ENCODE measurements at places on chromosomes 7 and 10.

GRCh38 chr10:43671659-43672531 lies 23.2 kb upstream of the ZNF32 start:
- DNase-seq, result peak; percentile 75

DNA sequence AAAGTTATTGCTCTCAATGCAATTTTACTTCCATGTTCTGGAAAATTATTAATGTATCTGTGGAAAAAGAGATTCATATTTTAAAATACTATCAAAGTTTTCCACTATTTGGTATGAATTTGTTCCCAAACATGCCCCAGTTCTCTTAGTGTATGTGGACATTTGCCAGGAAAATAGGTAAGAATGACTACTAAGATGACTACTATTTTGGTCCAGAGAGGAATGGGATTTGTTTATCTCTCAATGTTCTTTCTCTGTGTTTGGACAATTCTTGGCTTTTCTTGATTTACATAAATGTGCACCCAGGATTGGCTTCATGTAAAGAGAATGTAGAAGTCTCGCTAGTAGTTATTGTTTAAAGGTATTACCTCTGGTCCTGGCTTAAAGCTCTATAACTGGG lies 60.3 kb upstream of the POT1 start:
- no peak for DNase-seq

DNA sequence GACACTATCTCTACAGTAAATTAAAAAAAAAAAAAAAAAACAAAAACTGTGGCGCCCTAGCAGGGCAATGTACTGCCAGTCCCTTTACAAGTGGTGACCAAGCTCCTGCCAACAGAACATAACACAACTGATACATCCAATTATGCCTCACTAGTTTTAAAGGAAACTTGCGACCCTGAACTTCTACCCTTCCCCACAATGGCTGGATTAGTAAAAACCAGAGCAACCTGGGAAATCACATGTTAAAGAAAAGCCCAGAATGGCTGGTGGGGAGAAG lies 16.5 kb downstream of the ATE1 start:
- no peak for DNase-seq

DNA sequence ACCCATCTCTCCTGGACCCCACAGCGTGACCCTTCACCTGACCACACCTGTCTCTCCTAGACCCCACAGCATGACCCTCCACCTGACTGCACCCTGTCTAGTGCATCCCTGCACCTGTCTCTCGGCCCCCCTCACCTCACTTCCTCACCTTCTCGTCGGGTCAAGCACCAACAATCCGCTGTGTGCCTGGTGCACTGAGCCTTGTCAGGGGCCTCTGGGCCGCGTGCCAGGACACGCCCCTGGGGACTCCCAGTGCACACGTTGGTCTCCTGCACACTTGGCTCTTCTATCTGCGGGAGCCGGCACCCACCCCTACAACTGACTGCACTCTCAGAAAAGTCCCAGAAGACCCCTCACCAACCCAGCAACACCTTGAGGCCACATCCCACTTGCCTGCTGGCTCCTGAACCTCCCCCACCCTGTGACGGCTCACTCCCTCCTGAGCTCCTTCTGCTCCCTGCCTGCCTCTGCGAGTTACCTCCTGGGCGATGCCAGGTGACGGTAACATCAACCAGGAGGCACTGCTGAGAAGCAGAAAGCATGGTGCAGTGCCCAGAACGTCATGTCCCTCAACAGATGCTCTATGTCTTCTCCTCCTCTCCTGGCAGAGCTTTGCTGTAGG lies 147.6 kb downstream of the DIP2C start:
- no peak for DNase-seq

DNA sequence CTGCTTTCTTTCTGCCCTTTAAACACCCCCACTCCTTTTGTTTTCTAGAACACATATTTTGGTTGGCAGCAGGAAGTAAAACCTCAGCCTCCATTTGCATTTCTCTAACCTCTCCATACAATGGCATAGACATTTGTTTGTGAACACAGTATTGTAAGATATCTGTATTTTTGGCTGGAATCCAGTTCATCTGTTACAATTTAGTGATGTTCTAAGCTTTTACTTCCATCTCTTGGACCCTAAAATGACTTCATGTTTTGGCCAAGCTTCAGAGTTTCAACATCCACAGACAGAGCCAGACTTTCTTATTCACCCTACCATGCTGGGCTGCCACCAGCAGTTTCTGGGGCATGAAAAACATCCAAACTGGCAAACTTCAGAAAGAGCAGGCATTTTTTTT lies 21.1 kb upstream of the AUTS2 start:
- no peak for DNase-seq

GRCh38 chr7:41046776-41047175 lies 656.1 kb downstream of the INHBA start:
- DNase-seq, result no peak

DNA sequence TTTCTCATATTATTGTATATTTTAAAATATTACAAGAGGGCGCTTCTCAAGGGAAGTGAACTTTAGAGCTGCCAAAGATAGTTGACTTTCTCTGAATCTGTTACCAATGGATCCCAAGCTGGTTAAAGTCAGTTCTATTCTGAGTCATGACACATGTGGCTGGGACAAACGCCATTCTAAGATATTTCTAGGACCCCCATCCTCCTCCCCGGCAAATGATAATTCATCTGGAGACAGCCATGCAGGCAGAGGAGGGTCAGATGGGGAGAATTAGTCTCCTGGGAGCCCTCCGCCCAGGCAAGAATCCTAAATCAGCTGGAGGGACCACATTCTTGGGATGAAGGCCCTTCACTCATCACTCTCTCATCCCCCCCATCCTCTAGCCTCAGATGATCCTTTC lies 187.7 kb downstream of the GFRA1 start:
- no peak for DNase-seq

GRCh38 chr7:97104719-97105238 lies 12.7 kb upstream of the SDHAF3 start:
- peak; percentile 73 for DNase-seq

- no peak for DNase-seq
These were observed 103.7 kb upstream of the FZD8 start for GRCh38 chr10:35745617-35746403.

GRCh38 chr7:17320102-17320497 lies 21.6 kb downstream of the AHR start:
- no peak for DNase-seq

GRCh38 chr7:55574051-55574717 lies 1.9 kb upstream of the VOPP1 start:
- no peak for DNase-seq

- DNase-seq, result no peak
These were observed 32.4 kb upstream of the GRB10 start for GRCh38 chr7:50815138-50815537.

DNA sequence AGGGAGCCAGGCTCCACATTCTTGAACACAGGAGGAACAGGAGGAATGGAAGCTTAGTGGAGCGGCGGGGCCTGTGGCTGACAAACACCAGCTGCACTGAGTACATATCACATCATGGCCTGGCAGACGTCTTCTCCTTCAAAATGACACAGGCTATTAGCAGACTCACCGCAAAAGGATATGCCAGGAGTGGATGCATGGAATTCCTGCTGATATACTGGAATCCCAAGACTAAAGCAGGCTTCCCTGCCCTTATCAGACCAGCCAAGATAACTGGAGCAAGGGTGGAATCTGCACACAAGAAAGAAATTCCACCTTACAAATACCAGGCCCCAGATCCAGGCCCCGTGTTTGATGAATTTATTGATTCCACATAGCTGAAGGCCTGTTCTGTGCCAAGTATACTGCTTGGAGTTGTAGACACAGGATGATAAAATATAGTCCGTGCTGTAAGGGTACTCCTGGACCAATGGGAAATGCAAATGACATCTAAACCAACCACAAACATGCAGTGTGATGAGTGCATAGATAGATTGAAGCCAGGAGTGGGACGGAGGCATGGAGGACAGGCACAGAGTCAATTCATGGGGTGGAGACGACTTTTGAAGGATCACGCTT lies 480.5 kb upstream of the ZMIZ1 start:
- DNase-seq, result no peak

DNA sequence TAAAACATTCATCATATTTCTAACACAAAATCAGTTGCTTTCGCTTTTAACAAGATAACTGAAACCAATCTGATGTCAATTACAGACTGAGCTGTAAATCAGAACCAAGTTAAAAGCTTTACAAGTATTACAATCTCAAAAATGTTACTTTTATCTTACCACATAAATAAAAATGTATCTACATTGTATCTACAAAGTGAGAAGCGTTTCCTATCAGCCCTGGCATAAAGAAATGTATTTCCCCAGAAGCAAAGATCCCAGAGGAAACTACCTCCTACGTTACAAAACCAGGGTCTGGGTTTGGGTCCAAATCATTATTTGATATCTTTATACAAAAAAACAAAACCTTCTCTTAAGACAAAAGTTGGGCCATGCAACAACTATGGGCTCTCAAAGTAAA lies 2.6 kb downstream of the SMURF1 start:
- DNase-seq, result no peak

DNA sequence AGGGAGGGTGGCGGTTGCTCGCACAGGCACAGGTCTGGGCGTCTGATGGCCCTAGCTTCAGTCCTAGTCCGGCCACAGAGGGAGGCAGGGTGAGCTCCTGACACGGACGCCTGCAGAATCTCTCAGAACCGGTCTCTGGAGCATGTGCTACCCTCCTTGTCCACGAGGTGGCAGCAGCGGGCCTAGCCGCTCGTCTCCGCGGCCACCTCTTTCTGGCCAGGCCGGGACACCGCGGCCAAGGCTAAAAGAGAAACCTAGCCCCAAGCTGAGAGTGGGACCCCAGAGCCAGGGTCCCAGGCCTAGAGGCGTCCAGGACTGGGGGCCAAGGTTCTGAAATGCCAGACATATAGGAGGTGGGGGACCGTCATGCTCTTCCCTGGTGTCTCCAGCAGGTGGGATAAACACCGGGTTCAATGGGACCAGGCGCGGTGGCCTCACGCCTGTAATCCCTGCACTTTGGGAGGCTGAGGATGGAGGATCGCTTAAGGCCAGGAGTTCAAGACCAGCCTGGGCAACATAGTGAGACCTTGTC lies 3.2 kb upstream of the LAT2 start:
- peak; percentile 78 for DNase-seq

DNA sequence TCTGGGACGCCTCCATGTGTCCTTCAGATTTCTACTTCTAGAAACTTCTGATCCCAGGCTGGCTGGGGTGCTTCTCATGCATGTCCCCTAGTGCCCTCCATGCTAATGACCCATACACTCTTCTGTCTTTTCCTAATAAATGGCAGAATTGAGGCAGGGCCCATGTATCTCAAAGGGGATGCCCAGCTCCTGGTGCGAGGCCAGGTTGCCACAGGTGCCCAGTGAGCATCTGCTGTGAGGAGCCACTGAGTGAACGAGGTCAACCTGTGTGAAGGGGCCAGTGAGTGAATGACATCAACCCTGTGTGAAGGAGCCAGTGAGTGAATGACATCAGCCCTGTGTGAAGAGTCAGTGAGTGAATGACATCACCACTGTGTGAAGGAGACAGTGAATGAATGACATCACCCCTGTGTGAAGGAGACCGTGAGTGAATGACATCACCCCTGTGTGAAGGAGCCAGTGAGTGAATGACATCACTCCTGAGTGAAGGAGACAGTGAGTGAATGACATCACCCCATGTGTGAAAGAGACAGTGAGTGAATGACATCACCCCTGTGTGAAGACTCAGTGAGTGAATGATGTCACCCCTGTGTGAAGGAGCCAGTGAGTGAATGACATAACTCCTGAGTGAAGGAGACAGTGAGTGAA lies 478.9 kb downstream of the PTPRN2 start:
- no peak for DNase-seq
